ENCODE measurements at places on chromosomes 12 and 14.

GRCh38 chr12:121893961-121894460, 5.4 kb downstream of the PSMD9 start:
- H3K27ac ChIP-seq: peak overlapping the region; percentile 81
- peaks cover 30% of the 10 kb centered on the region for H3K4me1 ChIP-seq
- no peak for DNase-seq
- peak overlapping the region; percentile 33 for H3K4me3 ChIP-seq
- no peaks in the 10 kb centered on the region for H3K27me3 ChIP-seq

GRCh38 chr14:64877846-64878245, 1.9 kb downstream of the SPTB start:
- H3K4me3 ChIP-seq: no peak overlapping the region
- peaks cover 2% of the 10 kb centered on the region for H3K36me3 ChIP-seq
- no peak for DNase-seq
- H3K4me1 ChIP-seq: peaks cover 3% of the 10 kb centered on the region
- H3K27me3 ChIP-seq: peaks cover 80% of the 10 kb centered on the region
- H3K27ac ChIP-seq: no peak overlapping the region

- H3K4me3 ChIP-seq: no peak overlapping the region
- H3K36me3 ChIP-seq: peaks cover 3% of the 10 kb centered on the region
- H3K27ac ChIP-seq: no peak overlapping the region
- H3K27me3 ChIP-seq: no peaks in the 10 kb centered on the region
- H3K4me1 ChIP-seq: peaks cover 3% of the 10 kb centered on the region
These were observed 109.0 kb upstream of the MDM1 start for GRCh38 chr12:68441167-68441566.

DNA sequence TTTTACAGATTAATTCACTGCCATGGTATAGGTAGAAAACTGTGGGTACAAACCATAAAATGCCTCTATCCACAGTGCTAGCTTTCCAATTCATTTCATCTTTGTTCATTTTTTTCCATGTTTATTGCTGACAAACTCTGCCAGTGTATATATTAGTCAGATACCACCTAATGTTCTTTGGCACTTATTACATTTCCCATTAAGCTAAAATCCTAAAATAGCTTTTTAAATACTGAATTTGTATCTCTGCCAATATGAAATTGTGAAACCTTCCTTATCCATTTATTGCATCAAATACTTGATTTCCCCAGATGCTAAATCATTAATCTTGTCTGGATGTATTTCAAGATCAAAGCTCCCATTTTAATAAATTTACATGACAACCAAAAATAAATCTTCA, 150.1 kb upstream of the FSCB start:
- H3K36me3 ChIP-seq: no peaks in the 10 kb centered on the region
- DNase-seq: no peak
- H3K27me3 ChIP-seq: no peaks in the 10 kb centered on the region

GRCh38 chr14:76675046-76675445, 86.2 kb upstream of the VASH1 start:
- H3K27ac ChIP-seq: no peak overlapping the region
- no peak for DNase-seq
- no peaks in the 10 kb centered on the region for H3K36me3 ChIP-seq
- H3K27me3 ChIP-seq: no peaks in the 10 kb centered on the region
- H3K4me3 ChIP-seq: no peak overlapping the region

GRCh38 chr12:29309320-29309902, 71.6 kb downstream of the ERGIC2 start:
- H3K27me3 ChIP-seq: no peaks in the 10 kb centered on the region
- peaks cover 10% of the 10 kb centered on the region for H3K36me3 ChIP-seq
- no peak for DNase-seq
- no peak overlapping the region for H3K4me3 ChIP-seq
- H3K27ac ChIP-seq: no peak overlapping the region
- H3K4me1 ChIP-seq: no peaks in the 10 kb centered on the region

DNA sequence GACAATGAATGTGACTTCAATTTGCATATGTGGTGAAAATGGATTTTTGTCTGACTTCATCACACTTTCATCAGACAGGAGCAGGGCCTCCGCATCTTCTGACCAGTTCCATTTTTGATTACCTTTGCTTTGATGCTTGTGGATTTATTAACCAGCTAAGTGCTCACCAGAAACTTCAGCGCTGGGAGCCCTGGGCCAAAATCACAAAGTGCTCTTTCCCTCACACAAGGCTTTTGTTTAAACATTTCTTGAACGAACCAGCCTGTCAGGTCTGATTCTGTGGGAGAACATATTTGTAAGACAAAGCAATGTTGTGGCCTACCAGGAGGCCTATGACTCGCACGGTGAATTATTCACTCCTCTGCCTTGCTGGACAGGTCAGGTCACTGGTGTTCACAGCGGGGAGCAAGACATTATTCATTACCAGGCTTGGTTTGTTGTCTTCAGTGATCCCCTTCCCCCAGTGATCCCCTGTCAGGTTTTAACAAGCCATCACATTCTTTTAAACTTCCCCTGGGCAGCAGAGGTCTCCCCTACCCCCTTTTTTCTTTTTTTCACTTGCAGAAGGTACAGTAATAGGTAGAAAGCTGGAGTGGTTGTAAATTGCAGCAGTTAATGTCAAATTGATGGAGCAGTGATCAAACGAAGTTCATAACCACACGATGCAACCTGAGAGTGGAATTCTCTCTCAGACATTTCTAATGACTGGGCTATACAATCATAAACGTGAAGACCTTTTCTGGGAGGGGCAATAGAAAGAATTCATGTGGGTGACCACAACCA, 167.5 kb upstream of the PRICKLE1 start:
- peak overlapping the region; percentile 88 for H3K27ac ChIP-seq
- H3K36me3 ChIP-seq: no peaks in the 10 kb centered on the region
- no peak overlapping the region for H3K4me3 ChIP-seq
- no peak for DNase-seq
- no peaks in the 10 kb centered on the region for H3K27me3 ChIP-seq
- peaks cover 43% of the 10 kb centered on the region for H3K4me1 ChIP-seq

DNA sequence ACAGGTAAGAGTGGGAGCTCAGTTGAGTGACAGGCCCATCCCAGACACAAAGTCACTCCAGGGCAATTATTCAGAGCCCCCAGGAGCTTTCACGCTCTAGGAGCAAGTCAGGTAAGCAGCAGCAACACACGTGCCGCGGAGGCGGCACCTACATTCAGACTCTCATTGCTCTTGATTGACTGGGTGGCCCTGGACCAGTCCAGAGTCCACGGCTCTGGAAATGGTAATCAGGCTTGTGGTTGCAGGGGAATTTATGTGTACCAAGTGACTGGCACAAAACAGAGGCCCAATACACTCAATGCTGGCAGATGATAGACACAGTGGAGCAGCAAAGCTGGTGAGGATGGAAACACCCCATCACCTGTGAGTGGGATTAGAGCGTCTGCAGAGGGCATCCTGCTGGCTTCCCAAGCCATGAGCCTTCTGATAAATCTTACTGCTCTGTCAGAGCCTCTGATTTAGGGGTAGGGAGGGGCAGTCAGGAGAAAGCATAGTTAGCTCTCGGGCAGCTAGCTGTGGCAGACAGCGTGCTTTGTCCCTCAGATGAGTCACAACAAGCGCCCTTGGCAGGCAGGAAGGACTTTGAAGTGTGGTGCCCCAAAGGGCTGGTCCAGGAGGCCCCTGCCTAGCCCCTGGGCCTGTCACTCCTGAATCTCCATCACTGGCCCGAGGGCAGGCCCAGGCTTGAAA, 344.7 kb downstream of the CACNA1C start:
- DNase-seq: no peak
- H3K4me3 ChIP-seq: no peak overlapping the region
- H3K27ac ChIP-seq: peak overlapping the region; percentile 51
- H3K36me3 ChIP-seq: peaks cover 15% of the 10 kb centered on the region
- peaks cover 18% of the 10 kb centered on the region for H3K4me1 ChIP-seq
- no peaks in the 10 kb centered on the region for H3K27me3 ChIP-seq

GRCh38 chr14:95516554-95517181, at the start of gene SYNE3:
SYNE3 (minus strand) TSS chr14:95516650; CDS start chr14:95475821, 40,829 bp downstream.
- H3K4me1 ChIP-seq: peaks cover 71% of the 10 kb centered on the region
- no peaks in the 10 kb centered on the region for H3K27me3 ChIP-seq
- H3K27ac ChIP-seq: peak within 1 kb of the TSS; percentile 95
- H3K36me3 ChIP-seq: peaks cover 4% of the 10 kb centered on the region

DNA sequence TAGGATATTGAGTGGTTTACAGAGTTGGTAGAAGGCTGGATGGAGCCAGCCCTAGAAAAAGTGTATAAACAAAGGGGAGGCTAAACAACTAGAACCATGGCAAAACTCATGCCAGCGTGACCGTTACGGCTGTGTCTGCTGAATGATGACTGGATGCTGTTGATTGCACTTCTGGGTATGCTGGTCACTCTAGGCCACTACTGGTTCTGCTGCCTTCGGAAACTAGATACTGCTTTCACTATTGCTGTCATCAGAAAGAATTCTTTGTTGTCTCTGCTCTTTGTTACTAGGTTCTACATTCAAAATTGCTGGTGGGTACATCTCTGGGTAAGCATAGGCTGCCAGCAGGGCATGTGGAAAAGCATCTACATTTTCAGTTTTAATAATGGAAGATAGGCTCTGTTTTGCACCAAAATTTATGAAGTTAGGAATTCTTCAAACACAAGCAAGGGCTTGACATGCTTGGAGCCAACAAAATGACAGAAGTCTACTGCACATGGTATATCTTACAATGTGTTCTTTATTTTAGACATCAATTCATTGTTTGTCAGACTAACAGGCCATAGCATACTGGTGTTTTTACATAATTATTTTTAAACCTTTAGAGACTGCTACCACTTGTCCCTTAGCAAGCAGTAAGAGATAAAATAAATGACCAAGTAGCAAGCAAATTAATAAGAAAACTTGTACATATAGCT, 15.4 kb downstream of the MON2 start:
- peaks cover 2% of the 10 kb centered on the region for H3K4me1 ChIP-seq
- no peak overlapping the region for H3K4me3 ChIP-seq
- no peaks in the 10 kb centered on the region for H3K27me3 ChIP-seq
- peaks cover 25% of the 10 kb centered on the region for H3K36me3 ChIP-seq

- no peak for DNase-seq
- H3K27ac ChIP-seq: peak overlapping the region; percentile 77
- no peak overlapping the region for H3K4me3 ChIP-seq
- H3K4me1 ChIP-seq: peaks cover 34% of the 10 kb centered on the region
These were observed 50.0 kb upstream of the USP44 start for GRCh38 chr12:95601091-95601961.

DNA sequence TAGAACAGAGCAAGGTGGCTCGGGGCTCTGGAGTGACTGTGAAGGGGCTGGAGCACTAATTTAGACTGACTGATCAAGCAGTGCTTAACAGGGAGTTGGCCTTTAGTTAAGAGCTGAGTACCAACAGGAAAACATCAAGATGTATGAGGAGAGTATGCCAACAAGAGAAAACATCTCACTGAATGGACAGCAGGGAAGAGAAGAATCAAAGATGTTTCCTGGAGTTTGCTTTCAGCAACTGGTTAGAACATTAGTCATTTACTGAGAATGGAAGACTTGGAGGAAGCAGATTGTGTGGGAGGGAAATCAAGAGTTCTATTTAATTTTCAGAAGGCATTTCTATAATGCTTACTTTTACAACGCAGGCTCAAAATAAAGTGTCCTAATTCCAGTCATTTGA, 259.3 kb downstream of the ADAMTS20 start:
- no peak overlapping the region for H3K4me3 ChIP-seq
- DNase-seq: no peak

- H3K36me3 ChIP-seq: no peaks in the 10 kb centered on the region
- H3K27ac ChIP-seq: no peak overlapping the region
- no peak overlapping the region for H3K4me3 ChIP-seq
- DNase-seq: no peak
- H3K4me1 ChIP-seq: no peaks in the 10 kb centered on the region
These were observed 33.1 kb upstream of the PTPRO start for GRCh38 chr12:15289192-15289591.

DNA sequence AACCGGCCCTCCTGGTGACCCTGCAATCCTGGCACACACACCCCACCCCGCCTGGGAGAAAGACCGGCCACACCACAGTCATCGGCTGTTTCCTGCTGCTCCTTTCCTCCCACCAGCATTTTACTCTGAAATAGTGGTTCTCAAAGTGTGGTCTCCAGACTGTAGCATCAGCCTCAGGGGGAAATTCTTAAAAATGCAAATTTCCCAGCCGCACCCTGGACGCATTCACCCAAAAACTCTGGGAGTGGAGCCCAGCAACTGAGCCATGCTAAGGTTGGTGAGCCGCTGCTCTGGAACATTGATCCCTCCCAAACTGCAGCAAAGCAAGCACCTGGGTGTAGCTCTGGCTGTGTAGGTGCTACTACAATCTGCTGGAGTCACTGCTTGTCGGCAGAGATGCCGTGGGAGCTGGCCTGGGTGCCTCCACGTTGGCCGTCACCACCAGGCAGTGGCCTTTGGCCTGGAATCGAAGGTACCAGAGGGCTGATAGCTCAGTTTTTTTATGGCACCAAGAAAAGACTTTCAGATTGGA, 38.4 kb upstream of the BCL2L14 start:
- H3K27me3 ChIP-seq: no peaks in the 10 kb centered on the region
- DNase-seq: peak; percentile 76
- peaks cover 6% of the 10 kb centered on the region for H3K4me1 ChIP-seq
- no peak overlapping the region for H3K4me3 ChIP-seq

DNA sequence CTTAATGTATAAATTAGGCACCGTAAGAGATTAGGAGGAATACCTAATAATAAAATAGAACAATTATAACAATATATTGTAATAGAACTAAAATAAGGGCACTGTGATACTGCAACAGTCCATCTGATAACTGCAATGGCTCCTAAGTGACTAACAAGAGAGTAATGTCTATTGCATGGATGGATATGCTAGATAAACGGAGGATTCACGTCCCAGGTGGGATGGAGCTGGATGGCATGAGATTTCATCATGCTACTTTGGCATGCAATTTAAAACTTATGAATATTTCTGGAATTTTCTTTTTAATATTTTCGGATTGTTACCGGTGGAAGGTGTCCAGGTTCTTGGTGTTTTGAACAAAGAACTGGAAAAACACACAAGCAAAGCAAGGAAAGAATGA, 2.2 kb upstream of the TMEM19 start:
- no peak overlapping the region for H3K4me3 ChIP-seq
- no peaks in the 10 kb centered on the region for H3K36me3 ChIP-seq
- no peaks in the 10 kb centered on the region for H3K27me3 ChIP-seq
- no peak for DNase-seq

- peaks cover 4% of the 10 kb centered on the region for H3K36me3 ChIP-seq
- no peak overlapping the region for H3K4me3 ChIP-seq
- H3K27ac ChIP-seq: no peak overlapping the region
- H3K27me3 ChIP-seq: no peaks in the 10 kb centered on the region
- H3K4me1 ChIP-seq: no peaks in the 10 kb centered on the region
These were observed 452.6 kb downstream of the ZFP36L1 start for GRCh38 chr14:68340262-68340661.

- H3K4me3 ChIP-seq: no peak overlapping the region
- DNase-seq: no peak
- no peak overlapping the region for H3K27ac ChIP-seq
- no peaks in the 10 kb centered on the region for H3K27me3 ChIP-seq
These were observed 48.6 kb upstream of the PPP1R12A start for GRCh38 chr12:79983492-79983891.
